ENCODE measurements at places on chromosomes 11 and 22.
A peak's percentile ranks its signal among the peaks of the same experiment; 100 is the strongest.

DNA sequence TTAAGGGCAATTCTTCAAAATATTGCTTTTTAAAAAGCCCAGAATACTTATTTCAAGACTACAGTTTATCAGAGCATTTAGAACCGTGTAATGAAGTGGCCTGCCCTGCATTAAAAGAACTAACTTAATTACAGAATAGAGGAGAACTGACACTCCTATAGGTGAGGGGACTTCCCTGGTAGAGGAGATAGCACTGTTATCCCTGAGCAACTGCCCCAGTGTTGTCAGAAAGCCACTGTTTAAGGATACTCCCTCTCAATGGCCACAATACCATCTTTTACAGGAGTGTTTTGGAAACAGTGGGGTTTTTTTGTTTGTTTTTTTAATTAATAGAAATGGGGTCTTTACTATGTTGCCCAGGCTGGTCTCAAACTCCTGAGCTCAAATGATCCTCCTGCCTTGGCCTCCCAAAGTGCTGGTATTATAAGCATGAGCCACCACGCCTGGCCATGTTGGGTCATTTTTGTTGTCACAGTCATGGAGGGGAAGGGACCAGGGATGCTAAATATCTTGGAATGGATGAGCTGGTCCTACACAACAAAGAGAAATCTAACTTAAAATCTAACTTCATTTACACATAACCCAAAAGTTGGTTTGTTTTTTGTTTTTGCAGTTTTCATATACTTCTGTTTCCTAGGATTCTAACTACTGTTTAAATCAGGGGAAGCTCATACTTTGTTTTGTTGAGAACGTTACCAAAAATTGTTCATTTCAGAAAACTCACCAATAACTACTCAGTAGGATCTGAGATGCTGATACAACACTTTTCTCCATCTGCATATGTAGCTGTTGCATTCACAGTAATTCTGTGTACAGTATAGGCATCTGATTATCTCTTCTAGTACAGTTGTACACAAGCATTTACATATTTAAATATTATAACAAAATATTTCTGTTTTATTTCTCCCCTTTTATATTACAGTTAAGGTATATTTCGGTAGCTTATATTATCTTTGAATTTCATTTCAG lies 8.1 kb downstream of the RPL27A start:
- no peak for DNase-seq

- DNase-seq = peak; percentile 64
Observed at GRCh38 chr22:38700270-38700788, 414 bp downstream of the JOSD1 start.

GRCh38 chr11:13965337-13965736 lies 2.8 kb downstream of the SPON1 start:
- no peak for DNase-seq

GRCh38 chr11:103465555-103466140 lies 356.4 kb downstream of the DYNC2H1 start:
- DNase-seq = no peak

GRCh38 chr11:6387811-6388599 lies 2.3 kb upstream of the SMPD1 start:
- peak; percentile 80 for DNase-seq

DNA sequence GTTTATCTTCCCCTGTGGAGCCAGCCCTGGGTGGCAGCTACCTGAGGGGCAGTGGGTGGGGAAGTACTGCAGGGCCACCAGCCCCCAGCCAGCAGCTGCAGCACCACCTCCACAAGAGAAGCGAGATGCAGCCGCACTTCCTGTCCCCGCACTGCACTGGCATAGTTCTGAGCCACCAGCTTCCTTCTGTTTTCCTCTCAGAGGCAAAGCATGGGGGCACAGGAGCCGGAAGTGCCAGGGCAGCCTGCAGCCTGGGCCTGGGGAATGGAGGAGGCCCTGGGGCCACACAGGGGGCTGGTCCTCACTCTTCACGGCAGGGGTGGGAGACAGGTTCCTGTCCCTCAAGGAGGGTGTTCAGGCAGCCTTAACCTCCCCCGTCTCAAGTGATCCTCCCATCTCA lies 11.9 kb upstream of the SH3BP1 start:
- DNase-seq = no peak

- DNase-seq = peak; percentile 76
Observed at GRCh38 chr11:124481365-124482323, 36.1 kb upstream of the OR8B8 start.

DNA sequence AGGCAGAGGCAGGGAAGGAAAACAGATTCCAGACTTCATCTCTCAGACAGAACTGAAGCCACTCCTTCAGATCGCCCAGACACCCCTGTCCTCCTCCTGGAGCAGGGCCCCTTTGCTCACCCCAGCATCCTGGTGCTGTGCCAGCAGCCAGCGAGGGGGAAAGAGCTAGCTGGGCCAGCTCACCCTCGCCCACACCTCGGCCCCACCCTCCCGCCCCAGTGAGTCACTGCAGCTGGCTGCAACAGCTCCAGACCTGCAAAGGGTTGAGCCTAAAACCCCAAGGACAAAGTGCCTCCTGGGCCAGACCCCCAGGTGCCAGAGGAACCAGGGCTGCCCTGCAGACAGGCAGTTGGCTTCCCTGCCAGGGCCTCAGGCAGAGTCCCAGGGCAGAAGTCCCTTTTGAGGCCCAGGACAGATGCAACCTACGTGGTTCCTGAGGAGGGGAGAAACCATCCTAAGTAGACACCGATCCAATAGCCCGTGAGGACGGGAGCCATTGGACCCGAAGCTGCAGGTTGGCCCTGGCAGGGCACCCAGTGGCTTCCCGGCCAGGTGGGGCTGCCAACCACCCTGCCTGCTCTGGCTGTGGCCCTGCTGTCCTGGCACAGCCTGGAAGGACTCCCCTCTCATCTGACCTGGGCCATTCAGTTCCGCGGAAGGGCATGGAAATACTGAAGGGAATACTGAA lies 7.2 kb downstream of the AHNAK start:
- peak; percentile 65 for DNase-seq

DNA sequence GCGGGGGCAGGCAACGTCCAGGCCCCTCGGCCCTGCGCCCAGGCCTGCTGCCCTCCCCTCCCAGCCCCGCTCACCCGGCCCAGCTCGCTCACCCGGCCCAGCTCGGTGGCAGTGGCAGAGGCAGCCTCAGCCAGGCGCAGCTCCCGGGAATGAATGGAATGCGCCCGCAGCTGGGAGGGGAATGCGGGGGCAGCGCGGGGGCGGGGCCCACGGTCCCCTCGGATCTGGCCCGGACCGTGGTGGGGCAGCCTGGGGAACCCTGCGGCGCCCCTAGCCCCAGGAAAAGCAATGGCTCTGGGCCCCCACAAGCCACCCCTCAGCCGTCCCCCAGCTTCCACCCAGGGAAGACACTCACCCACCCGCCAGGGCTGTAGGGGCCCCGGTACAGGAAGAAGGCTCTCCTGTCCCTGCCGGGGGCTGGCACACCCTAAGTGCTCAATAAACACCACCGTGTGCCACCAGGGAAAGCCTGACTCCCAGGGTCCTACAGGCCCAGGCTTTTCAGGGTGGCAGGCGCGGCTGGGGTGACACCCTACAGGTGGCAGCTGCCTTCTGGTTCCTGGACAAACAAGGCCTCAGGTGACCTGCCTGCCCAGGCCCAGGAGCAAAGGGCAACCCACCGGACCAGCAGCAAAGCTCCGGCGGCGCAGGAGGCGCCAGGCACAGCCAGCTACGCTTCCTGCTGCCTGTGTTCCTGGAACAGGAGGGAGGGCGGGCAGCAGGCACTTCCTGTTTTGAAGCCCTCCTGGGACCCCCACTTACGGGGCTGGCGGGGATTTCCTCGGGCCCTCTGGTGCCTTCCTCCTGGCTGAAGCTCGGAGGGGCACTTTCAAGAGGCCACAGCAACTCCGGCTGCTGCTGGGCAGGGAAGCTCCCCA lies 13.8 kb downstream of the PLXNB2 start:
- DNase-seq = peak; percentile 80

DNA sequence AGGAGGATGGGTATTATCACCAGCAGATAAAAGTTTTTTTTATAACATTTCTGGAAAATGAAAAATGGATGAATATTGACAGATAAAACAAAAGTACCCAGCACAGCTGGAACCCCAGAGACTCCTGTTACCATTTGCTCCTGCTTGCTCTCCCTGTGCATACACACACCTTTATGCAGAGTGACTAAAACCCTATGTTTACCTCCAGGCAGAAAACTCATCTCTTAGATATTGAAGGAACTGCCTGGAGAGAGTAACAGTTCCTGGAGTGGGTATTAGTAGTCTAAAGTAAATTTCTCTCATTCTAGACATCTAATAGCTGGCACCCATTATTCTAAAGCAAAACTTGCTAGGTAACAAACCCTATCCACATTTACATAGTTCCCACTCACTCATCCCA lies 38.0 kb downstream of the CYP2R1 start:
- no peak for DNase-seq

- DNase-seq = no peak
Observed at GRCh38 chr11:43989162-43989981, 46.9 kb downstream of the C11orf96 start.

- no peak for DNase-seq
Observed at GRCh38 chr11:3077846-3078440, 20.7 kb upstream of the CARS1 start.

GRCh38 chr11:64013141-64013896 lies 22.4 kb upstream of the FLRT1 start:
- DNase-seq = no peak

DNA sequence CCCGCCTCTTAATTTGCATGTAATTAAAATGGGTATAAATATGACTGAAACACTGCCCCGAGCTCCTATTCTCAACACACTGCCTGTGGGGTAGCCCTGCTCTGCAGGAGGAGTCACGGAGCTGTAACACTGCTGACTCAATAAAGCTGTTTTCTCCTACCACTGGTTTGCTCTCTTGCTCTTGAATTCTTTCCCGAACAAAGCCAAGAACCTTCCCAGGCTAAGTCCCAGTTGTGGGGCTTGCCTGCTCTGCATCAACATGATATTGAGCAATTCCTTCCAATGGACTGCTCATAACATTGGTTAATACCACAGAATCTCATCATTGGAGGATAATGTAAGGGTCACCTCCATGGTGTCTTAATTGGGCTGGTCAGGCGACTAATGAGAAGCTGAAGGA lies 114.4 kb downstream of the FBXO7 start:
- no peak for DNase-seq

- peak; percentile 55 for DNase-seq
Observed at GRCh38 chr11:67252831-67253239, 13.4 kb upstream of the GRK2 start.

DNA sequence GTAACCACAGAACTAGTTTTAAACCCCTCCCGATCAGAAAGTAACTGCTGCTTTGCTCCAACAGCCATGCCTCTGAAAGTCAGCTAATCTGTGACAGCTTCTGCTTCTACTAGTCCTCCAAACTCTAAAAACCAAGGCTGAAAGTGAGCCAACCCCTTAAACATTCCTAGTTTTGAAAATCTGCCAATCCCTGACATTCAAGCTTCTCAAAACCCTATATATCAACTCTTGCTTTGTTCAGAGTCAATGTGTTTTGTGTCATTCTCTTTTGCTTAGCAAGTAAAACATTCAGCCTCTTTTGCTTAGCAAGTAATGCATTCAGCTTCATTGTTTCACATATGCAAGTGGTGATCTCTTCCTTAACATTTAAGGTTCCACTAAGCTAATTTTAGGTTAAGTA lies 56.9 kb downstream of the ATG16L2 start:
- DNase-seq = no peak

DNA sequence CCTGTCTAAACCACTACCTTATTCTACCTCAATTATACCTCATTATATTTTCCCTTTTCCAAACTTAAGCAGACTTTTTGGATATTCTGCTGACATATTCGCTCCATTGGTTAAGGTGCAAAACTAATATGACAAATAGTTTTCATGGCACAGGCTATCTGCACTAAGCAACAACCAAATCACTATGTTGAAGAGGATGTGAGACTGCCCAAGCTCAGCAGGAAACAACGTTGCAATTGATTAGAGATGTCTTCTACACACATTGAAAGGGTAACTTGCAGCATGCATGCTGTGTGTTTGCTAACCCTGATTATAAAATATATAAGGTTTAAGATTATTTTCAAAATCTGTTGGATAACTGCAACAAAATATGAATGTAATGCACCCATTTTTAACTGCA lies 61.6 kb downstream of the STK33 start:
- no peak for DNase-seq

DNA sequence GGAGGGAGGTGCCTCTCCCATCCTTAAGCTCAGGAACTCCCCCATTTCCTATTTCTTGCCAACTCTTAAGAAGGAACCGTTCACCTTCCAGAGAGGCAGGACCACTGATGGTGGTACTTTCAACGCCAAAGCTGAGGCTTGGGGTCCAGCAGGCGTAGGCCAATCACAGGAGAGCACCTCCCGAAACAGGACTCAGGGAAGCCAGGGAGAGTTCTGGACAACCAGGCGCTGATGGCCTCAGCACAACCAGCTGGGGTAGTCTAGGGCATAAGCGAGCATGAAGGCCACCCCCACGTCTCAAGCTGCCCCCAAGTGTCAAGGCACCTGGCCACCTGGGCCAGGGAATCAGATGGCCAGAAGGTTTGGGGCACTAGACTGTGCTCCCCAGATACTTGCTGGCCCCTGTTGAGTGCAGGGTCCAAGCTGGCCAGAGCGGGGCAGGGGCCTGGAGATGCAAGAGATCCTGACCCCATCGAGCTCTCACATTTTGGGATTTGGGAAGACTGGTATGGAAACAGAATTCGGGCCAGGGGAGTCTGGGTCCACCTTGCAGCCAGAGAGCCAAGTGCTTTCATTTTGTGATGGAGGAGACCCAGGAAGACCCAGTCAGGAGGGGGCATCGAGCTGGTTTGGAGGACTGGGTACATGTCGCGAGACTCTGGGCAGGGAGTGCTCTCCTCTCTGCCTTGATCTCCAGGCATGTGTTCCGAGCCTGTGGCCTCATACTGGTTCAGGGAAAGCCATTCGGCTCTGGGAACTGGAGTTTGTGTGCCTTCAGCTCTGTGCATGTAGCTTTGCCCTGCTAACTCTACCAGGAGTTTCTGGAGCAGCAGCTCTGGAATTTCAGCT lies 926 bp downstream of the CD6 start:
- no peak for DNase-seq

GRCh38 chr11:26578998-26579661 lies 7.1 kb upstream of the MUC15 start:
- no peak for DNase-seq

- DNase-seq = no peak
Observed at GRCh38 chr22:24494528-24495364, at the start of gene UPB1. Gene UPB1 (plus strand): TSS chr22:24495332. CDS start chr22:24495404, 72 bp downstream.
